Activated CD4-positive, alpha-beta T cell treated with anti-CD3 and anti-CD28 coated beads, Interleukin-2, amount 50 U/mL, for 24 hours (primary cell): ENCODE measurements at places on chromosomes 1 and 21.

DNA sequence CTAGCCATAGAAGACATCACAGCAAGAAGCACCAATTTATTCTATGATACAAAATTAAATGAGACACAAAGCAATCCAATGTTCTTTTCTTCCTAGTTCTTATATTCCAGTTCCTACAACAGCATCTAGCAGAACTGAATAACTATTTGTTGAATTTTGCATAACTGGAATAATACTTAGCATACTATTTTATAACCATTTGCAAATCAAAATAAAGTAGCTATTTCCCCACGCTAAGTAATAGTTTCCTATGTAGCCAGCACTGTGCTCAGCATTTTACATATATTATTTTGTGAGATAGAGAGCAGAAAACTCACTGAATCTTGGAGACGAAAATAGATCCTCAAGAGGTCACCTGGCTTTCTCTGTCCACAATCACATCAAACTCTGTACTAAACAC, 42.1 kb downstream of the KCNH1 start:
- no peak for DNase-seq

DNA sequence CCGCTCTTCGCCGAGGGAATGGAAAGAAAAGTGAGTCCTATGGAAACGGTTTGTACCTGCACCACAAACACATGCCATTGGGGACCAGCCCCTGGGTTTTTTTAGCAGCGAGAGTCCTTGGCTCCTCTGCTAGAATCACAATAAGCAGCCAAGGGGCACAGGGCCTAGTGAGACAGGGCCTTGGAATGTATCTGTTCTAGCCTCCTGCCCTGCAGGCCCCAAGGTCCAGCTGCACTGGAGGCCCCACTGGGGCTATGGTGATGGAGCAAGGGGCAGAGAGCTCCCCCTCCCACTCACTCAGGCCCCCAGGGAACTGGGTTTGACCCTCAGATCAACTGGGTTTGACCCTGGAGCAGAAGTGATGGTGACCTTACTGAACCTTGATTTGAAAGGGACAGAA, 14.4 kb downstream of the SHISA4 start:
- no peak for DNase-seq

GRCh38 chr21:29808153-29808552, 131.6 kb downstream of the GRIK1 start:
- DNase-seq, result no peak

DNA sequence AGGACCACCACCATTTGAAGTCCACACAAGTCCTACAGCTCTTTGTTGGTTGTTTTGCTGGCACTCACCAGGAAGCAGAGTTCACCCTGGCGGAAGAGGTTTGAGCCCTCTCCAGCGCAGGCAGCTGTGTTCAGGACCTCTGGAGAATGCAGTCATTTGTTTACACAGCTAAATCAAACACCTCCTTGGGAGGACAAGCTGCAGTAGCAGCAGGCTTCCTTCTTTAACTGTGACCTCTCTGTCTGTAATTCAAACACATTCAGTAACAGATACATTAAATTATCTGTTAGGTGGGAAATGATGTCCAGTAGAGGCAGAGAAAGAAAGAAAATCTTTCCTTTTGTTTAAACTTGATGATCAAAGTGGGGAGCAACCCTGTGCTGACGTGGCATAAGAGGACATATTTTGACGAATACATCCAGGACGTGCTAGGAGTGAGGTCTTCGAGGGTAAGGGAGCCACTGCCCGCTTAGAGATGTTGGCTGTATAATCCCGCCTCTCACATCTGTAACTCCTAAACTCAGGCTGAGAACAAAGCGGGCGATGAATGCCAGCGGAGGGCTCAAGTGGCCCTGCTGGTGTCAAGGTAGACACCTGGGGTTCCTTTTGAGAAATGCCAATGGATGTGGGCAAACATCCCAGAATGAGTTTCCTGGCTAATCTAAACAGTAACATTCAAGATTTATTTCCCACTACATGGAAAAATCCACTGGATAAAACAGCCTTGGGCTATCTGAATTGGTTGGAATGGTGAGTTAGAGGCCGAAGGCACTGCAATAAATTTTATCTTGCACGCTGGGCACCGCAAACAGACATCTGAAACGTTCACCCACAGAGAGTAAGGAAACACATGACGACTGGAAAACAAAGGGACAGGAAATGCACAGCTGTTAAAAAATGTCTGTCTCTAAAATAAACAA, 51.7 kb downstream of the ABCA4 start:
- DNase-seq, result no peak

GRCh38 chr1:103056423-103056822, 51.9 kb downstream of the COL11A1 start:
- no peak for DNase-seq

- no peak for DNase-seq
Observed at GRCh38 chr1:77322061-77322900, 40.5 kb downstream of the AK5 start.

GRCh38 chr1:21574466-21575151, 65.4 kb downstream of the ALPL start:
- DNase-seq, result no peak

- no peak for DNase-seq
Observed at GRCh38 chr1:112431038-112431437, 35.0 kb downstream of the CTTNBP2NL start.

DNA sequence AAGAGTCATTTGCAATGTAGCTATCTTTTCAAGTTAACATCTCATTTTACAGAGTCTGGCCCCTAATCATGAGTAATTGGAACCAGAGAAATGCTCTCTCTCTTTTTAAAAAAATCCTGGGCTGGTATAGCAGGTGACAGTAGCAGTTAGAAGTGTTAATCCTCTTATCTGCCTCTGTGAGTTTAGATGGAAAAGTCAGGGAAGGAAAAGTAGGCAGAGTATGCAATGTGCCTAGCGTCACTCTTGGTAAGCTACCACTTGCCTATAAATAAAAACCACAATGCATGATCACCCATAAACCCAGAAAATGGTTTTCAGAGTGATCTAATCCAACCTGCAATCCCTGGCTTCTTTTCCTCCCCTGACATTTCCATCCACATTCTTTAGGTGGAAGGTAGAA, 43.2 kb downstream of the UTP25 start:
- no peak for DNase-seq

DNA sequence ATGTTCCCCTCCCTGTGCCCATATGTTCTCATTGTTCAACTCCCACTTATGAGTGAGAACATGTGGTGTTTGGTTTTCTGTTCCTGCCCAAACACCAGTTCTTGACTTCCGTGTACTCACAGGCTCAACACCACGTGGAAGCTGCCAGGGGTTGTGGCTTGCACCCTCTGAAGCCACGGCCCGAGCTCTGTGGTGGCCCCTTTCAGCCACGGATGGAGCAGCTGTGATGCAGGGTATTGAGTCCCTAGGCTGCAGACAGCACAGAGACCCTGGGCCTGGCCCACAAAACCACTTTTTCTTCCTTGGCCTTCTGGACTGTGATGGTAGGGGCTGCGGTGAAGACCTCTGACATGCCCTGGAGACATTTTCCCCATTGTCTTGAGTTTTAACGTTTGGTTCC, 111.6 kb downstream of the SYT14 start:
- no peak for DNase-seq

- DNase-seq, result no peak
Observed at GRCh38 chr21:40681164-40681859, 165.6 kb downstream of the DSCAM start.

DNA sequence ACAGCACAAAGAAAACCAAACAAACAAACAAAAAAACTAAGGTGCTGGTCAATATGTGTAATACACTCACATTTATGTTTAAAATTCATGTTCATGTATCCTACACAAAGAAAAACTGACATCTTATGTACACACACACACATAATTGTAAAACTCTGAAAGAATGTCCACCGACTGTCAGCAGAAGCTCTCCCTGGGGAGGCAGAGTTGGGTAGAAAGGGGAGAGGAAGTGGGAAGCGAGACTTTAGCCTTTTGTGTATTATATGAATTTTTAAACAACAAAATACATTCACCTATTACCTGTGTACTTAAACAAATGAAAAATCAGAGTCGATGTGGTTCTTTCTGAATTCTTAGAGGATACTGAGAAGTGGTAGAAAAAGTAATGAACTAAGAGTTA, 88.3 kb downstream of the ABCA4 start:
- no peak for DNase-seq

- no peak for DNase-seq
Observed at GRCh38 chr1:223175032-223175431, 32.0 kb upstream of the TLR5 start.

DNA sequence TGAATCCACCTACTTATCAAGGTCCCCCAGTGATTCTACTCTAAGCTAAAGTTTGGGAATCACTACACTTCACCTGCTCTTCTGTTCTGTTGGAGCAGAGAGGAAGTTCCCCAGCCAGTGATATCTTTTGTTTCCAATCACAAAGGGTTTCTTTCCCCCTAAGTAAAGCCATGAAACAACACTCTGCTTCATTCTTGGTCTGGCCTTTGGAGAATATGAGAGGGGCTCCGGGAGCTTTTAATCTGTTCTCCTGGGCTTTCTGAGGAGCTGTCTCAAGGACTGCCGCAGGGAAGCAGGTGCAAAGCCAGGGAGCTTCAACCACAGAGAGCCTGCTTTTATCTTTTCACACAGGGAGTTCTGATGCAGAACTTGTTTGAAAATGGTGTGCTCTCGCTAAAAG, 10.1 kb upstream of the SLAMF9 start:
- no peak for DNase-seq

GRCh38 chr1:161989786-161990185, 33.9 kb downstream of the OLFML2B start:
- no peak for DNase-seq

- no peak for DNase-seq
Observed at GRCh38 chr1:247113733-247114271, 9.6 kb upstream of the ZNF669 start.

- DNase-seq, result no peak
Observed at GRCh38 chr21:44996983-44997936, 57.4 kb downstream of the SLX9 start.

DNA sequence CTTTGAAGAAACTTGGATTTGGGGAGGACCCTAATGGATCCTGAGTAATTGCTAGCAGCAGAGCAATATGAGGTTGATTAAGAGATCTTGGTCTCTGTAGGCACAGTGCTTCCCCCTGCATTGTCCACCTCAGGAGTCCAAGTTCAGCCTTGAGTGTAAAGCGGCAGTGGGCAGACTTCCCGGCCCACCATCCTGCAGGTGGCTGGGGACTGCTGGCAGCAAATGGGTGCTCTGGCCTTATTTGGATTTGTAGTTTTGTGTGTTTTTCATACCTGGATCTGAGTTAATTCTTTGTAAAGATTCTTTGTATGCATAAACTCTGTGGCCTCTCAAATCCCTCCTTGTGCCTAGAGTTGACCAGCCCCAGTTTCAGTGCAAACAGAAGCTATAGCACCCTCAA, 7.6 kb downstream of the BARHL2 start:
- DNase-seq, result no peak

DNA sequence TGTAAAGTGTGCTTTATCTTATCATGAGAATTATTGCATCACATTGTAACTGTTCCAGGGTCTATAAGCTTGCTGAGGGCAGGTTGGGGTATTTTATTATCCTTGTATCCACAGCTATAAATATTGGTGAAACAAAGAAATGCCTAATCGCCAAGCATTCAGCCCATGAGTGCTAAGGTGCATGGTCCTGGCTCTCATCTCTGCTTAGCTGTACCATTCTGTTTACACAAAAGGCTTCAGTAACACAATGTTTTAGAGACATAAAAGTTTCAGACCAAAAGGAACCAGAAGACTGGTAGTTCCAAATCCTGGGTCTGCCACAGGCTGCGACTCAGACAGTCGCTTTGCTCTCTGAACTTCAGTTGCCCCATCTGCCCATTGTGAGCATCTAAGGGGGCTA, 99.6 kb upstream of the C8B start:
- DNase-seq, result no peak

DNA sequence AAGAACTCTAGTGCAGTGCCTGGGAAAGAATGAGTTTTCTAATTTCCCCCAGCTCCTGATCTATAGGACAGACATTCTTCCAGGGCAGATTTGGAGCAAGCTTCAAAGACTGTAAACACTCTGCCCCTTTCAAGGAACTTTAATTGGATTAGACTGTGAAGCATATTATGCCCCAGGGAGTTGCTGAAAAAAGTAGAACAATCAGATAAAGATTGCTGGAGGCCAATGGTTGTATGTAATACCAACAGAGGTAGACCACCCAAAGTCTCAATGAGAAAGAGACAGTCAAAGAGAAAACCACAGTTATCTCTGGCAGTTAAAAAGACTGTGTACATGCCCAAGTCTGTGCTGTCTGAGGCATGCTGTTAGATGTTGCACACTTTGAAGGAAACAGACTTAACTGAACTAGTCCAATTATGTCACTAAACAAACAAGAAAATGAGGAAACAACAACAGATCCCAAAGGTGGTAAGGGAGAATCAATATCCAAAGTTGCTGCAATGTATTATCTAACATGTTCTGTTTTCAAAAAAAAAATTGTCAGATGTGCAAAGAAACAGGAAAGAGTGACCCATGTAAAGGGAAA, 24.4 kb downstream of the C4BPA start:
- DNase-seq, result no peak

DNA sequence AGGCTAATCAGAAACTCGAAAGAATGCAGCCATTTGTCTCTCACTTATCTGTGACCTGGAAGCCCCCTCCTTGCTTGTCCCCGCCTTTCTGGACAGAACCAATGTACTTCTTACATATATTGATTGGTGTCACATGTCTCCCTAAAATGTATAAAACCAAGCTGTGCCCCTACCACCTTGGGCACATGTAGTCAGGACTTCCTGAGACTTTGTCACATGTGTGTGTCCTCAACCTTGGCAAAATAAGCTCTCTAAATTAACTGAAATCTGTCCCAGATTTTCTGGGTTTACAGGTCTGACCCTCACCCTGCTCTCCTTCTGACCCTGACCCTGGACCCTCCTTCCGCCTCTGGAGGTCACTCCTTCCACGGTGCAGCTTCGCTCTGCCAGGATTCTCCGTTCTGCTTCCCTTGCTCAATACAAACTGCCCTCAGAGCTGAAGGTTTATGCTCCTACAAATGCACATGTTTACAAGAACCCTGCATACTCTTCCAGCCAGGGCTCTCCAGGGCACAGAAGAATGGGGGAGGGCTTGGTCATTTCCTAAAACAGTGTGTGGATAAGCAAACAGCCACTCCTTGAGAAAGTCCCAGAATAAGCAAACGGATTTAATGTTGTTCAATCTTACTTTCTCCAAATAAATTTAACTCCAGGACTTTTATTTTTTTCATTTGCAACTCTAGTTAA, 160.5 kb downstream of the ACTL8 start:
- DNase-seq, result no peak
